ENCODE measurements at places on chromosomes 4 and X. TPM values are rescaled to one million over a fixed set of nuclear protein-coding genes. Genes with fewer than 3 reads are reported as not detected.

The GYPA gene
- total RNA-seq = not detected

The DOK7 gene
- not detected for total RNA-seq

The TBC1D14 gene
- 38.0 TPM for total RNA-seq

The IBSP gene
- not detected for total RNA-seq

The TMPRSS11D gene
- total RNA-seq = not detected

The SOX3 gene
- total RNA-seq = not detected

The BEX2 gene
- total RNA-seq = 2.8 TPM

The RASL11B gene
- total RNA-seq = 1.7 TPM

The UGT2A1 gene
- total RNA-seq = not detected

The EFNB1 gene
- total RNA-seq = 46.4 TPM

The SSX4 gene
- total RNA-seq = not detected

The XAGE1A gene
- total RNA-seq = not detected

The NDUFA1 gene
- total RNA-seq = 63.6 TPM

The SLC25A4 gene
- total RNA-seq = 25.9 TPM

The NLRP2B gene
- not detected for total RNA-seq

The HSD17B13 gene
- 1.3 TPM for total RNA-seq

The IKBKG gene
- total RNA-seq = 7.5 TPM

The CXCL13 gene
- total RNA-seq = not detected

The PPP4R3C gene
- not detected for total RNA-seq
